ENCODE measurements at places on chromosomes 2 and 18.

DNA sequence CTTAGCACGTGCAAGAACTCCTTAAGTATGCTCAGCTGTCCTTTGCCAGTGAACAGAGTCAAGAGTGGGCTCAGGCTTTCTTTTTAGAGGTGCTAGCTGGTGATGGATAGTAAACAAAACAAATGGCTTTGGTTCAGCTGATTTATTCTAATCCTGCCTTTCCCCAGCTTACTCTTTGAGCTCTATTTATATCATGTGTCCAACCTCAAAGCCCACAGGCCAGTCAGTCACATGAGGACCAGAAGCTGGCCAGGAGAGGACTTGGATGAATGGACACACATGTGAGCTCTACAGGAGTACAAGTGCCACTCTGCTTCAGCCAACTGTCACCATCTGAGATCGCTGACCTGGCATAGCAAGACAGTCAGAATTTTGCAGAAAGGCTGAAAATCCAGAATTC, 59.4 kb downstream of the STK39 start:
- no peak for DNase-seq

- DNase-seq, result no peak
These were observed 23.5 kb downstream of the DIS3L2 start for GRCh38 chr2:231984992-231985391.

DNA sequence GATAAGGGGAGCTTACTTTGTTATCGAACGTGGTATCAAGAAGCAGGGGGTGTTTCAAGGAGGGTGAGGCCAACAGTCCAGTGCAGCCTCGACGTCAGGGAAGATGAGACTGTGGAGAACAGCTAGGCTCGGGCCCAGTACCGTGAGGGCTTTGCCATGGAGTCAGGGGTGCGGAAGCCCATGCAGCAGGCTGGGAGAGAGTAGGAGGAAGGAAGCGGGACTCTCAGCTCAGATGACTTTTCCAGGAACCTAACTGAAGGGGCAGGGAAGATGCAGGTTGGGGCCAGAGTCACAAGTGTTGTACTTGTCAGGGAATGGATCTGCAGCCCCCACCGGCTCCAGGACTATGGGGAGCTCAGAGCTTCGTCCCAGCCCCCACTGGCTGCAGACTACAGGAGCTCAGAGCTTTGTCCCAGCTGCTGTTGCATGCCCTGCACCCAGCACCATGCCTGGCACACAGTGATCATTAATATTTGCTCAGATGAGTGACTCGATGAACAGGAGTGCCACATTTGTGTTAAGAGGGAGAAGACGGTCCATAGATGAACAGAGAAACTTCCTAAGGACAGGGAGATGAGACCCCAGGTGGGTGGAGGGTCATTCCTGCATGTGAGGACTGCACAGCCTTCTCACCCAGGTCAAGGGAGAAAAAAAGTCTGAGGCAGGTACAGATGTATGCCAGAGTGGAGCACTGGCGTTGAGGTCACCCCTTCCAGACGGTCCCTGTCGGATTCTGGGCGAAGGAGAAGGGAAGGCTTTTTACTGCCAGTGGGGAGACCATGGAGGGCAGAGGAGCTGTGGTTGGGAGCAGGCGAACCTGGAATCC, 36.4 kb downstream of the PTGR3 start:
- DNase-seq, result no peak

DNA sequence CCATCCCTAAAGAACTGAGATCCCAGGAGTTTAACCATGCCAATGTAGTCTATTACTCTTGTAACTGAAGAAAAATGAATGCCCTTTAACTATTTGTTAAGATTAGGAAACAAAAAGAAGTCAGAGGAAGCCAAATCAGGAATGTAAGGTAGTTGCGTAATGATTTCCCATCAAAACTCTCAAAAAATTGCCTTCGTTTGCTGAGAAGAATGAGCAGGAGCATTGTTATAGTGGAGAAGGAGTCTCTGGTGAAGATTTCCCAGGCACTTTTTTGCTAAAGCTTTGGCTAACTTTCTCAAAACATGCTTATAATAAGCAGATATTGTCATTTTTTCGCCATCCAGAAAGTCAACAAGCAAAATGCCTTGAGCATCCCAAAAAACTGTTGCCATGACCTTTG, 224.0 kb upstream of the SIX2 start:
- DNase-seq, result peak; percentile 56

GRCh38 chr18:2855560-2856350, 8.9 kb downstream of the EMILIN2 start:
- DNase-seq, result peak; percentile 20

DNA sequence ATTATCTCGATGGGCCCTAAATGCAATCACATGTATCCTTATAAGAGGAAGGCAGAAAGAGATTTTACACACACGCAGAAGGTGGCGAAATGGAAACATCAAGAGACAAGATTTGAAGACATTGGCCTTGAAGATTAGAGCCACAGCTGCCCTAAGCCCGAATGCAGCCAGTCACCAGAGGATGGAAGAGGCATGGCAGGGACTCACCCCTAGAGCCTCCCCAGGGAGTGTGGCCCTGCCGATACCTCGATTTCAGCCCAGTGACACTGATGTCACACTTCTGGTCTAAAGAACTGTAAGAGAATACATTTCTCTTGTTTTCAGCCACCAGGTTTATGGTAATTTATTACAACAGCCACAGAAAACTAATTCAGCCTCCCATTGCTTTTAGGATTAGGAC, 17.4 kb downstream of the TTC39C start:
- no peak for DNase-seq

GRCh38 chr2:241129086-241129871, 20.0 kb downstream of the PASK start:
- DNase-seq, result no peak

DNA sequence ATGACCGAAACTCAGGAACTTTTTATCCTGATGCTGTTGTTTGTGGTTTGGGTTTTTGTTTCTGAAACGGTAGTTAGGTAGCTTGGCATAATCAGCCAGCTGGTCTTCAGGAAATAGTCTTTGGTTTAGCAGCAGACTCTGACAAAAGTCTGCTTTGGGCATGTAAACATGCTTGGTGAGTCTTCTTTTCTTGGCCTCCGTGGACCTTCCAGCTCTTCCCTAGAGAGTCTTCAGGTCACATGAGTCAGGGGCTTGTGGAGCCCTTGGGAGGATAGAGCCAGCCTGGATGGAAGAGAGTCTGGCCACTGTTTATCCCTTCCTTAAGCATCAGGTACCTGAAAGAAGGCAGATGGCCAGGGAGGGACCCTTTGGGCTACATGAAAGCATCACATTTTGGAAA, 154.5 kb downstream of the MGAT5 start:
- peak; percentile 77 for DNase-seq

DNA sequence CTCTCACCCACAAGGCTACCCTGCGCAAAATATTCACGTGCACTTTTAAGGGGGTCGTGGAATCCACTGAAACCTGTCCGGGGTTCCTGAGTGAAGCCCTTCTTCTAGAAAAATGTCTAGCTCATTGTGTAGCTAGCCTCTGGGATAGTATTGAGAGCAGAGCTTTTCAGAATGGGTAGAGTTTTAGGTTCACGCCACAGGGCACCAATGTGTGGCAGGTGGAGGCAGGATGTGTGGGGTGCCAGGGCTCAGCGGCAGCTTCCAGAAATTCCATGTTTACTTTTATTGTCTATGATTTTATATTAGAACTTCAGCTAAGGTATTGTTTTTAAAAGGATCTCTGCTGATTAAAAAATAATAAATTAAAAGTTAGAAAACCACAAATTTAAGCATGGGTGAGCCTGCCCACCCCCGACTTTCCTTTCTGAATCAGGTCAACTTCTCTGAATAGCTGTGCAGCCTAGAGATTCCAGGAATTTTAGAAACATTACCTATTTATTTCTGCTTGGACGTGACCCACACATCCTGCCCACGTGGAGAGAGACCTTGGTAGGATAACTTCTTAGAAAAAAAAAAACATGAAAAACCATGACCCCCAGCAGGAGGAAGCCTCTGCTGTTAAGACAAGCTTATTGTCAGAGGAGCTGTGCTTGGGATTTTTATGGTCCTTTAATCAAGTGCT, 163.7 kb downstream of the CTIF start:
- no peak for DNase-seq

GRCh38 chr2:39657287-39657937, 8.3 kb upstream of the TMEM178A start:
- no peak for DNase-seq

DNA sequence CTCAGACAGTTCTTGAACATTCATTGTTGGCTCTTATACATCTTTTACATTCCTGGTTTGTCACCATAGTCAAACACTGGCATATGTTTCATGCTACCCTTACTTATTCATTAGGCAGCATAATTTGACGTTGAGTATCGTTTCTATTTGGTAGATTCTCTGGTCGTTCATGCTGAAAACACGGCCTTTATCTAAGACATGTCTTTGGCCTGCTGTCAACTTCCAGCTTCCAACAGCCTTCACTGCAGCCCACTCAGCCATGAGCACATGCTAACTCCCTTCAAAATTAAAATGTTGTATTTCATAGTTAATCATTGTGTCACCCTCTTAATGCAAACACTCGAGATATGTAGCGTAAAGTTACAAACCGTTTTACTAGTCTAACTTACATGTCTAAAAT, 493.0 kb upstream of the NRP2 start:
- no peak for DNase-seq

- DNase-seq, result no peak
These were observed 49.8 kb downstream of the PTGR3 start for GRCh38 chr18:75159238-75159518.

GRCh38 chr2:6921321-6921922, 4.2 kb downstream of the RNF144A start:
- no peak for DNase-seq

GRCh38 chr2:168314236-168314635, 66.8 kb upstream of the STK39 start:
- no peak for DNase-seq

DNA sequence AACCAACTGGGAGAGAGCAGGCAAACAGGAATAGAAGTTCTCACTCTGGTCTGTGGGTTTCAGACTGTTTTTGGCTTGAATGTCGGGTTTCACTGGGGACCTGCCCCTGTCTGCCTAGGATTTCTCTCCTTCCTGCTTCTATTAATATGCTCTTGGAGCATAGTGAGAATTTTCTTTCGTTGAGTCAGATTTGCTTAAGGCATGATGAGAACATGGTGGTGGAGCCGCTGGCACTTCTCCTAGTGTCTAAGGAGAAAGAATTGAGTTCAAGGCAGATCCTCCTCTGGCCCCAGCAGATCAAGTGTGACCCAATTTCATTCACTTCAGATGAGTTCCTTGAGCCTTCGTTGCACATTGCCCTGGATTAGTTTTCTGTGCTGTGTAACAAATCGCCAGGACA, 103.9 kb upstream of the HS6ST1 start:
- DNase-seq, result peak; percentile 62

DNA sequence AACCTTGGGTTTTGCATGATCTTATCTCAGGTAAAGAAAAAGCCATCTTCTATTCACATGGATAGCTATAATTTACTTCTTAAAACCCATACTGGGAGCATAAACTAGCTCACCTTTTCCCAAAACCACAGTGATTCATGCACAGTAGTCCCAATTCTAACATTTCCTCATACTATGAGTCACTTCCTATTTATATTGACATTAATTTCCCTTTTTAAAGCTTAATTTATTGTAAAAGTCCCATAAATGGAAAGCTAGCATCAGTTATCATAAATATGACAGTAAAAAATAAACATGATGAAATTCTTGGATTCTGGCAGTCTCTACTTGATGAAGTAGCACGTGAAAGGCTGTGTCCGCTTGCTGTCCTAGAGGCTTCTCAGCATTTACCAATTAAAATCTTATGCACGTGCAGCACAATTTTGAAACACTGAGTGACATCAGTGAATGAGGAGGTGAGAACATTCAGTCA, 180.1 kb downstream of the CDH2 start:
- DNase-seq, result peak; percentile 69

- DNase-seq, result no peak
These were observed at the start of gene RAMP1 for GRCh38 chr2:237859533-237860272. Gene RAMP1 (plus strand): TSS chr2:237859623. CDS start chr2:237859676, 53 bp downstream.

DNA sequence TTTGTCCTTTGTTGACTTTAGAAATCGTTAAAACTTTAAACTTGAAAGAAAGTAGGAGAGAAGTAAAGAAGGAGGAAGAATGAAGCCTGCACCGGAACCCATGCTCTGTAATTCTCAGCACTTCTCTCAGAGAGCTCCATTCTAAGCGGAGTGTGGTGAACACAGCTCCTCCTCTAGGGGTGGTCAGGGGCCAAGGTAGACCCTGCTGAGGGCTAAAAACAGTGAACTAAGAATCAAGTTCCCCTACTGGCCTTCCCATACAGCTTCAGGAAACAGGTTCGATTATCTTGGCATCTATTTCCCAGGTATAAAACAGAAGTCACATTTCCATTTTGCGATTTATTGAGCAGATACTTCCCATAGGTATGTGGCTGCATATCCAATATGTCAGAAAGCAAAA, 92.7 kb upstream of the ASAP2 start:
- no peak for DNase-seq

DNA sequence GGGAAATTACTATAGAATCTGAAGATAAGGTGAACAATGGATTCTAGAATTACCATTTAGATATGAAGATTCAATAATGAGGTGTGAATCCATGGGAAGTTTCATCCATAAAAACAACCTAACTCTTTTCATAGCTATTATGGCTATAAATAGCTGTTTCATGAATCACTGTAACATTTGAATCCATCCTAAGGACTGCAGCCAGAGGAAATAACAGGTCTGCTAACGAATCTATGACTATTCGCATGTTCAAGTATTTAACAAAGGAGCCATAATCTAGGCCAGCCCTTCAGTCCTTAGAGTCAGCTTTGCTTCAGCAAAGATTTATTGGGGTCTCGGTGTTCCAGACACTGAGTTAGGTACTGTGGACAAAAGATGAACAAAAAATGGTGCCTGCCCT, 87.1 kb downstream of the MYOM1 start:
- DNase-seq, result no peak

DNA sequence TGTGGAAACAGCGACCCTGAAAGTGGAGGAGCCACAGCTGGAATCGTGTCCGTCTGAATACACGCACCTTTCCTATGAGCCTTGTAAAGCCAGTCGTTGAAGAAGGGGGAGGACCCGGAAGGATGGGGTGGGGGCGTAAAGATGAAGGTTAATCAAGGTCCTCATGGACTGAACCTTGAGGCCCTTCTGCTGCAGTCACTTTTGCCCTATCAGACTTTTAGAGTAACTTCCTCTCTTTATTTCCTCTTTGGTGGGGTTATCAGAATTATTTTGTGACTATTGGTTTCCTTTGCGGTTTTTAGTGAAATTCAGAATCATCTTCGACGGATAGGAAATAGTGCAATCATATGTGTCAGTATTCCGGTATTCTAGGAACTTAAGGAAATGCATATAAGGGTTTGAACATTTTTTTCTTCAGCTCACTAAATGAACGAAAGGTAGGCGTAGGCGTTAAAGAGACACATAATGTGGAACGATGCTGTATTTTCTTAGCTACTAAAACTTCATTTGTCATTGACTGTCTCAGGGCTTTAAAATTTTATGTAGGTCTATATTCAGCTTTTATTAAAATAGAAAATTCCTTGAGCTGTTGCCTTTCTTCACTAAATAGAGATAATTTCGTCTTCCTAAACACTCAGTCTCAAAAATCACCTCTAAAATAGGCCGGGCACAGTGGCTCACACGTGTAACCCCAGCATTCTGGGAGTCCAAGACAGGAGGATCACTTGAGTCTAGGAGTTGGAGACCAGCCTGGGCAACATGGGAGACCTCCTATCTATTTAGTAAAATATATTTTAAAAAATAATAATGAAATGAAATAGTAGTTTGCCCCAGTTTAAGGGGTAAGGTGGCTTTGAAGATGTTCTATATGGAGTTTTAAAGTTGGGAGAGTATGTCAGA, 1.4 kb upstream of the YES1 start:
- DNase-seq, result no peak

- DNase-seq, result no peak
These were observed 23.3 kb downstream of the MAP3K19 start for GRCh38 chr2:135023886-135024485.

- no peak for DNase-seq
These were observed 211.6 kb downstream of the MGAT5 start for GRCh38 chr2:134465228-134466105.

Measured in fibroblast of villous mesenchyme (primary cell).